ENCODE measurements at places on chromosomes 1 and 21.

DNA sequence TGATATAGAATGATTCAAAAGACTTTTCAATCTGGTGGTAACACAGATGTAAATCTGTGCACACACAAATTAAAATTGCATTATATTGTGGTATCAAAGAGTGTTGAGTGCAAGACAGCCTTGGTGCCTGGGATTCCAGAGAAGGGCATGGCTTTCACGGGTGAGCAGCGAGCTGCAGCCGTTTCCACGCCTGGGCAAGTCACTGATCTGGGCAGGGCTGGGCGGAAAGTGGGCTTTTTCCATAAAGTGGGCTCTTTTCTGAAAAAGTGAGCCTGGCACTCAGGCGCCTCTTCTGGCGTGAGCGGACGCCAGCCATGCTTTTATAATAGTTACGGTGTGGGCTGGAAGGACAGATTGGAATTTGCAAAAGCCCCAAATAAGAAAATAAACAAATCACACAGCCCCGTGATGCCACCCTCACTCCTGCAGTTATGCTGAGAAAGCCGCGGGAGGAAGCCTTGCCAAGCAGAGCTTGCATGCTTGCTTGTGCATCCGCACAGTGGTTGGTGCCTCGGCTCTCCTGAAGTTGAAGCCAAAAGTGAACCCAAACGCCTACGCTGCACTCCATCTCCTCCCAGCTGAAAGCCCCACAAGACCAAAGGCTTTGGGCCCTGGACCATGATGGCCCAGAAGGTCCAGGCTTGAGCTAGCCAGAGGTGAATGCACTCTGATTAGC is 7.1 kb upstream of the C1orf115 start:
- DNase-seq: no peak

- no peak for DNase-seq
These were observed 67.3 kb downstream of the RHOU start for GRCh38 chr1:228802386-228803220.

- DNase-seq: peak; percentile 40
These were observed 42.6 kb downstream of the CD34 start for GRCh38 chr1:207868251-207868773.

DNA sequence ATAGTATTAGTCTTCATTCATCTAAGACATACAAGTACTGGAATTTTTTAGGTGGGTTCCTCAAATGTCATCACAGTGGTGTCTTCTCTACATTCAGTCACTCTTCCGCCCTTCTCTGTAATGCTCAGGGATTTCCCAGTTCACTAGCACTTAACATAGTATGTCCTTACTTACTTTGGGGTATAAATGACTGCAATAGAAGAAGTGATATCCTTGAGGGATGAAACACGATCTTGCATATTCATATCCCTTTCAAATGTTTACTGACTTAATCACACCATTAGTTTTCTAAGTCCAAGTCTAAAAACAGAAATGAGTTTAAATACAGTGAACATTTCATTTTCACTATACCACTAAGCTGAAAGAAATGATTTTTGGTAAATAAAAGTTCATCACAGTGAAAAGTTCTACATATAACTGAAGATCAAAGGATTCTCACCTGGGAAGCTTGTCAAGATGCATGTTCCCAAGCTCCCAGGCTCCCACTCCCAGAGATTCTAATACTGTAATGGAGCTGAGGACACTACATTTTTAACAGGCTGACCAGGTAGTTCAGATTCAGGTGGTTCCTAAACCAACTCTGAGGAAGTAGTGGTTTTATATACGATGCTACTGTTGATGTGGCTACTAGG is 29.7 kb downstream of the MRPL39 start:
- no peak for DNase-seq

GRCh38 chr1:232263452-232263851 is 366.5 kb downstream of the SIPA1L2 start:
- no peak for DNase-seq

DNA sequence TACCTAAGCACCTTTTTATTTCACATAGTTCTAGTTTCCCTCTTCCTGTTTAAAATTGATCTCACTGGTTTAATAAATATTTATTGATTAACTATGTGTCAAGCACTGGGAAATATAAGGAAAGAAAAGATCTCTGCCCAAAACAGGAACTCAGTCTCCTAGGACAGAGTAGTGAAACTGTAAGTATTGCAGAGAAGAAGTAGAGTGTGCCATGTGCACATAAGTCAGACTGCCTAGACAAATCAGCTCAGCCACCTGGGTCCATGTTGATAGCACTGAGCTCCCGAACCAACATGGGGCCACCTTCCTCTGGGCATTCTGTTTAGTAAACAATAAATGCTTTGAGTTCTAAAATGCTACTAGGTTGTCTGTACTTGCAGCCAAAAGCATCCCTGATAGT is 9.8 kb upstream of the SSX2IP start:
- DNase-seq: no peak

DNA sequence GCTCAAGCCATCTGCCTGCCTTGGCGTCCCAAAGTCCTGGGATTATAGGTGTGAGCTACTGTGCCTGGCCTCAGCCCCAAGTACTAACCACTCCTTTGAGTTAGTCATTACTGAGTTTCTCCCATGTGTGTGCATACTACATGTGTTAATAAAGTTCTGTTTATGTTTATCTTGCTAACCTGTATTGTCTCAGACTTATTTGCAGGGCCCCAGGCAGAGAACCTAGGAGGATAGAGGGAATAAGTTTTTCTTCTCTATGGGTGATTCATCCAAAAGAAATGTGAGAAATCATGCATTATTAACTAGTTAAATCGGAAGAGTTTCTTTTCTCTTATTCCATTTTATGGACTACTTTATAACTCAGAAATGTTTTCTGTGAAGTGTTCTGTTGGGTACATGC is 203.9 kb upstream of the CACYBP start:
- no peak for DNase-seq

GRCh38 chr1:9794081-9794480 is 29.7 kb downstream of the CLSTN1 start:
- DNase-seq: no peak

GRCh38 chr1:223853748-223854147 is 8.0 kb upstream of the TP53BP2 start:
- DNase-seq: no peak

GRCh38 chr1:216807696-216808095 is 84.5 kb upstream of the ESRRG start:
- no peak for DNase-seq

DNA sequence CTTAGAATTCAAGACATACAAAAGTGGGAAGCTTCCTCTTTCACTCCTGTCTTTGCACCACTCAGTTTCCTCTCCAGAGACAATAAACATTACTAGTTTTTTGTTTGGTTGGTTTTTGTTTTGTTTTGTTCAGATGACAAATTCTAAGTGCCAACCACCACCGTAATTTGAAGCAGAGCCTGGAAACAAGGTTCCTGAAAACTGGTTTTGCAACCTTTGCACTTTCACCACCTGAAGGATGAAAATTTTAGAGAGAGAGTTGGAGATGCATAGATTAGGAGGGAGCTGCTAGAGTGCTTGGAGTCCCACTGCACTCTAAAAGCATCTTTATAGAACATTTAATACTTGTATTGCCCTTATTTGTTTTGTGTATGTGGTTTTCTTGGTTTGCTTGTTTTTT is 20.2 kb upstream of the MGST3 start:
- DNase-seq: no peak

- no peak for DNase-seq
These were observed 258.6 kb downstream of the GRIK3 start for GRCh38 chr1:36775716-36776115.

Data from putamen (tissue), 1 donor.